ENCODE measurements at places on chromosomes 5 and 9.

DNA sequence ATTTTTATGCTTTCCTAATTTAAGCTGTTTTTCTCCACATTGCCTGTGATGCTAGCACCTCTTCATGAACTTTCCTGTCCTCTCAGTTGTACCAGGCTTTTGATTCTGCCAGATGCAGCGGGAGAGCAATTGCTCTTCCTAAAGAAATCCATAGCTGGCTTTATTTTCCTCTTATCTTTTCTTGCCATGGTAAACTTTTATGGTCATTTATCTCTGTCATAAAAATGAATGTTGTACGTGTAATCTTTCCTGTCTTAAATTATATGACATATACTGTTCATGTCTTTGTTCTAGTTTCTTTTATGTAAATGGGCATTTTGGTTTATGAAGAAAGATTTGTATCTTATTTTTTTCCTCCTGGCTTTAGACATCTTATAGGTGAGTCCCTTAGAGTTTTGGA is 127.5 kb downstream of the SH3GL2 start:
- DNase-seq = no peak

DNA sequence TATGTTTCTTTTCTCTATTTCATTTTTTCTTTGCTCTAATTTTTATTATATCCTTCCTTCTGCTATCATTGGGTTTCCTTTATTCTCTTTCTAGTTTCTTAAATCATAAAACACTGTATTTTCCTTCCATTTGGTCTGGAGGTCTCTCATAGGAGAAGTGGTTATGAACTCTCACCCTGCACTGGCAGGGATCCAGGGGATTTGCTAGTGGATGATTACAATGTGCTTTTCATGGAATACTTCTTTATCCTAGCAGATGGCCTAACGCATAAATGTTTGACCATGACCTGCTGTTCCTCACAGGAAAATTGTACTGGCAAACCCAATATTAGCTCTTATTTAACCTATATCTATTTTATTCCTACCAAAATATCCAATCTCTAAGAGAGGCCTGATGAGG is 31.5 kb upstream of the SGCD start:
- DNase-seq = no peak

GRCh38 chr9:98775831-98776441 is 20.4 kb downstream of the ANKS6 start:
- DNase-seq = no peak

- no peak for DNase-seq
Measured at GRCh38 chr5:172777881-172778814, 7.2 kb upstream of the DUSP1 start.

DNA sequence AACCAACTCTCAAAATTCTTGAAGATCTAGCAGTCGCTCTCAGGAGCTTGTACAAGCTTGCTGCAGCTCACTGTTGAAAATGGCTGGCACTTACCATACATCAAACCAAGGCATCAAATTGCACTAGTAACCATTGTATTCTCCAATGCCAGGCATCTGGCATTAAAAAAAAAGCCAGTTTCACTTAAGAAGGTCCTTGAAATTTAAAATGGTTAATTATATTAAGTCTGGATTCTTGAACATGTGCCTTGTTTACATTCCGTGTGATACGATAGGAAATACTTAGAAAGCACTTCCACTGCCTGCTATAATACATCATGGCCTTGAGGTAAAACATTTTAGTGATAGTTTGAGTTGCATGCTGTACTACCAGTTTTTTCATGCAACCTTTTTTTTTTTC is 300.7 kb downstream of the KDM4C start:
- no peak for DNase-seq

- no peak for DNase-seq
Measured at GRCh38 chr5:53616939-53617549, 56.6 kb downstream of the NDUFS4 start.

DNA sequence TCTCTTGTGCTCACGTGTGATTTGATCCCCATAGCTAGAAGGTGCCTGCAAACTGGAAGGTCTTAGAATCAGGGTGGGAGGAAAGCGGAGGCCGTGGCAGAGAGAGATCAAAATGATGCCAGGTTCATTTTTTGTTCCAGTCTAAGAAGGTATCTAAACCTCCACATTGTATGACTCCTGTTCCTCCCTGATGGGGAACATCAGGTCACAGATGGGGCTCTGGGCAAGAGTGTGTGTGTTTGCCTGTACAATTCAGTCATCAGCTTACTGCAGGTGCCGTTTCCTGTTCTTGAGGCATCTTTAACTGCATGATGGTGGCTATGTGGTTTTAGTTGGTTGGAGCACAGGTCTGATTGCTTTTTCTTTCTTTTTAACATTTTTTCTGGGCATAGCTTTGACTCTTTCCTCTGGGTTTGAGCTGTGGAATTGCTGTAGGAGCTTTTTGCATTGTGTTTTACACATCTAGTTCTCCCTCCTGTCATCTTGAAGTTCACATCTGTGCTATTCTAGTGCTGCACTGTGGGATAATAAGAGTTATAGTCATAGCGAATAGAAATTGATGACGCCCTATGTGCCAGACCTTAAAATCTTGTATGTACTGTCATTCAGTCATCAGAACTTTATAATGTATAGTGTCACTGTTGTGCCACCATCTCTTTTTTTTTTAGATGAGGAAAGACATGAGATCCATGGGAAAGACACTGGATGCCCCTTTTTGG is 30.8 kb downstream of the ARHGAP26 start:
- no peak for DNase-seq

DNA sequence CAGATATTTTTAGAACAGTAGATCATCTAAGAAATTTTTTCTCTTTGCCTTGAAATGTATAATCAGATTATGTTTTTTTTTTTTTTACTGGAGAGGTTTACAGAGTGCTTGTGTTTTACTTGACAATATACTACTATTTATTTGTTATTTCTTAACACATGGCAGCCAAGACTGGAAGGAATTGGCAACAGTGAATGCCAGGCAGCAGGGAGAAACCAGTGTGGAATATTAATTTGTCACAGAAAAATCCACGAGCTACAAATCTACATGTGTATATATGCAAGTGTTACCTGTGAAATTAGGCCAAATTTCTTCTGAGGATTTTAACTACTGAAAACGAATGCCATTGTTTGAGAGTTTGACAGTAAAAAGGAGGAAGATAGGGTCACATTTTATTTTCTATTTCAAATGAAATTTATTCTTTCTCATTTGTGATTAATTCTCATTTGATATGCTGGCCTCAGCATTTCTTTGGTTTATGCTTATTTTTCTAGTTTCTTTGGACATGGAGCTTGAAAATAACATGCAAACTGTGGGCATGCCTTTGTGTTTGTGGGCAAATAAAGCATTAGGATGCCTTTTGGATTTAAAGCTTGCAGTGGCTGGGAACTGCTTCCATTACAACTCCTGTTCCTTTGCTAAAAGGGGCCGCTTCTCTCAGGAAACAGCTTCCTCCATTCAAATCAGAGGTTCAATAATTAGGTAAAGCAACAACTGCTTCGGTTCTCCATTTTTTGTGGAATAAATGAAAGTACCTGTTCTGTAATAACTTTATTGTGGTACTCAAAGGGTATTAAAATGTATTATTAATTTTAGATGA is 39.0 kb upstream of the ZFYVE16 start:
- DNase-seq = no peak

GRCh38 chr5:176784218-176785165 is 25.9 kb upstream of the UNC5A start:
- DNase-seq = peak; percentile 62

DNA sequence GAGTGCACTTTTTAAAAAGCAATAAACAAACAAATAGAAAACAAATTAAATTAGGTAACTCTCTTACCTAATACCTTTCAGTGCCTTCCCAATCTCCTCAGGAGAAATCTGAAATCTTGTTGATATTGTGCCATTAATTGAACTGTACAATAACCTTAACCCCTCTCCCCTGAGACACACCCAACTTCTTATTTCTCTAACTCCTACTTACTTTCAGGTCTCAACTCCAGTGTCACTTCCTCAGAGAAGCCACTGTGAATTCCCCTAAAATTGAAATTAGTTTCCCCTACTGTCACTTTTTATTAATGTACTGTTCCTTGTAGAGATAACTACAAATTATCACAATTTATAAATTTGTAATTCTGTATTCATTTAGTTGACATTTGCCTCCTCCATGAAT is 295.3 kb upstream of the TNC start:
- DNase-seq = no peak

DNA sequence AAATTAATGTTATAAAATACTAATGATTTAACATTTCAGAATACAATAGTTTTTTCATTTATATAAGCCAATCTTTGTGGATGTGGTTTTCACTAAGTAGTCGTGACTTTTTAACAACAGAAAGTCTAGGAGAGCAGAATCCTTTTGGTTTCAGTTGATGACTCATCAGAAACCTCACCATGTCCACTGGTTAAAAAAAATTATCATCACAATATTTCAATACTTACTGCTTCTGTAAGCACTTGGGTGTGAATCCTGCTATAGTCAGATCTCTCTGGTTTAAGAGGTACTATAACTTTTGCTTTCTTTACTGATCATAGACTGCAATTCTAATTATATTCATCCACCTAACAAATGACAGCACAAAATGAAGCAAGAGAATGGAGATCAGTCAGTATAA is 77.2 kb downstream of the MRPS30 start:
- DNase-seq = no peak

DNA sequence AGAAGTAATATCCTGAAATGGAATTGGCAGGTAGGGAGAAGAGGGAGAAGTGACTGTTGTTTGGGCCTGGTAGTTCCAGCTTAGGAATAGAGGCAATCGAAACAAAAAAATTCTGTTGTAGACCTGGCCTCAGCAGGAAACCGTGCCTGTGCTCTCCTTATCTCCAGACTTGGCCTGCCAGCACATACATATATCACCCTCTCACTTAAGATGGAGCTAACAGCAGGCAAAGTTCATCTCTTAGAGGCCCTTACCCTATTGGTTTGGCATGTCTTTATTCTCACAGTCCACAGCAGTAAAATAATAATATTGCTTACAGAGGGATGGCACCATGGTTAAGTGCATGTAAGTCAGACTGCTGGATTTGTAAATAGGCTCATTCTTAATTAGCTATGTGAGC is 19.6 kb upstream of the TNC start:
- no peak for DNase-seq

GRCh38 chr5:4614088-4614487 is 526.0 kb upstream of the ADAMTS16 start:
- no peak for DNase-seq

DNA sequence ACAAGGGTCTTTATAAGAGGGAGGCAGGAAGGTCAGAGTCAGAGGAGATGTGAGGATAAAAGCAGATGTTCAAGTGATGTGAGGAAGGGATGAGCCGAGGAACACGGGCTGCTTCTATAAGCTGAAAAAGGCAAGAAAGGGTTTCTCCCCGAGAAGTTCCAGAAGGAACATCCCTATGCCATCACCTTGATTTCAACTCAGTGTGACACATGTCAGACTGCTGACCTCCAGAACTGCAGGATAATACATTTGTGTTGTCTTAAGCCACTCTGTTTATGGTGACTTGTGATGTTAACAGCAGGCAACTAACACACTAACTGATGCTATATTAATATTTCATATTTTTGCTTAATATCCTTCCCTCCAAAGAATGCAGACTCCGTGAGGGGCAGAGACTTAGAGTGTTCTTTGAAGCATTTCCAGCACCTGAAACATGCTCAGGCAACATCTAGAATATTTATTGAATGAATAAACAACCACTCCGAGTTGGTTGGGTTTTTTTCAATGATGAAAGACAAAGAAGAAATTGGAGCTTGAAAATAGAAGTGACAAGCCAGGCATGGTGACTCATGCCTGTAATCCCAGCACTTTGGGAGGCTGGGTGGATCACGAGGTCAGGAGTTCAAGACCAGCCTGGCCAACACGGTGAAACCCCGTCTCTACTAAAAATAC is 77.6 kb upstream of the ADRA1B start:
- no peak for DNase-seq

GRCh38 chr5:66645039-66645438 is 48.8 kb downstream of the MAST4 start:
- no peak for DNase-seq

GRCh38 chr9:125544484-125544883 is 162.5 kb downstream of the MAPKAP1 start:
- no peak for DNase-seq

DNA sequence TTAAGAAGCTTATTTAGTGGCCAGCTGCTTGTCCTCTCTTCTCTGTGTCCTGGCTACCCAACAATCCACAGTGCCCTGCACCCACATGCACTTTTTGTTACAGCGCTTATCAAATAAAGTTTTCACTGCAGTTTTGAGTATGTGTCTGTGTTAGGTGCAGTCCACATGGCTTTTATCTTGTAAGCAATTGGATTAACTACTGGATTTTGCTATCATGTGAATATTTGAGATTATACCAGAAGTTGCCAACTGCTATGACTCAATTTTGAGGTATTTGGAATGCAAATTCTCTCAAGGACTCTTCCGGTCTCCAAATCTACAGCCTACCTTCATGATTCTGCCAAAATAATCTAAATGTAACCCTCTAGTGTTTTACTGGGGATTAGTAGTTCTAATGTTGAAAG is 690.2 kb downstream of the NR2F1-AS1 start:
- no peak for DNase-seq

GRCh38 chr5:153222936-153223335 is 267.5 kb upstream of the GRIA1 start:
- no peak for DNase-seq
